ENCODE measurements at places on chromosomes 5 and 9. TPM values are rescaled to one million over a fixed set of nuclear protein-coding genes. Genes with fewer than 3 reads are reported as not detected.

ZBTB43 gene
- total RNA-seq, result 11.1 TPM

TLX3 gene
- not detected for total RNA-seq

LCP2 gene
- total RNA-seq, result not detected

AGXT2 gene
- not detected for total RNA-seq

SLC1A3 gene
- 0.08 TPM for total RNA-seq

ATP10B gene
- not detected for total RNA-seq

ORM2 gene
- not detected for total RNA-seq

ABCA1 gene
- 4.3 TPM for total RNA-seq

ANKDD1B gene
- not detected for total RNA-seq

OR13J1 gene
- not detected for total RNA-seq

DPYSL3 gene
- total RNA-seq, result 24.6 TPM

PLAC8L1 gene
- total RNA-seq, result 0.38 TPM

NOL8 gene
- total RNA-seq, result 29.4 TPM
